Amniotic stem cell (primary cell): ENCODE measurements at places on chromosomes 6 and 20.

DNA sequence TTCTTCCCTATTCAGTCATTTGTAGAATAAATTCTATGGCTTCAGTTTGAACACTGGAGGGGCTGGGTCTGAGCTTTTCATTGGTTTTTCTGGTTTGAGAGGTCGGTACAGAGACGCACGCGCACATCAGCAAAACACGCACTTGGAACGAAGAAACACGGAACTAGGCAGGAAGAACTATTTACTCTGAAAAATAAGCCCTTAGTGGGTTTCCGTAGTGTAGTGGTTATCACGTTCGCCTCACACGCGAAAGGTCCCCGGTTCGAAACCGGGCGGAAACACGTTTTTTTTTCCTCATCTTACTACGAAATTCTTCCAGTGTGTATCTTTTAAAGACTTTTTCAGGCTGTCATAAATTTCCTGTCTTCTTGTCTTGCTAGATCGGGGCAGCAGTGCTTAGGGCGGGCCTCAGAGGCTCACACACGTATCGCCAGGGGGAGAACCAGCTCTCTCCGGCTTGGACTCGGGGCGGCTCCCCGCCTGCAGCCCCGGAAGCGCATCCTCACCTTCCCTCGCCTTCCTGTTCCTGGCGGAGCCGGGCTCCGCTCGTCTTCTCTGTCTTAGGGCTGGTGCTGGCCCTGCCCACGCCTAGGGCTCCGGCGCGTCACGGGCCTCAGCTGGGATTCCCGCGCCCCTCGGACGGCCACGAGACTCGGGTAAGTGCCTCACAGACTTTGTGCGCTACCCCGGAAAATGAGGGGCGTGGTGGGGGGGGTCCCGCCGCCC lies at the start of gene HMGN4:
Gene HMGN4 (plus strand): TSS at position 521 of the 726 bp plus-strand sequence. CDS start 6,841 bp downstream, outside the sequence.
- peak; percentile 78 for DNase-seq

GRCh38 chr20:59334651-59335300 lies 34.4 kb downstream of the EDN3 start:
- DNase-seq, result no peak

GRCh38 chr6:33298773-33299236 lies at the start of gene RGL2:
Gene RGL2, minus strand, starts transcription at chr6:33298942. Its CDS starts 332 bp downstream, at chr6:33298610.
- no peak for DNase-seq

DNA sequence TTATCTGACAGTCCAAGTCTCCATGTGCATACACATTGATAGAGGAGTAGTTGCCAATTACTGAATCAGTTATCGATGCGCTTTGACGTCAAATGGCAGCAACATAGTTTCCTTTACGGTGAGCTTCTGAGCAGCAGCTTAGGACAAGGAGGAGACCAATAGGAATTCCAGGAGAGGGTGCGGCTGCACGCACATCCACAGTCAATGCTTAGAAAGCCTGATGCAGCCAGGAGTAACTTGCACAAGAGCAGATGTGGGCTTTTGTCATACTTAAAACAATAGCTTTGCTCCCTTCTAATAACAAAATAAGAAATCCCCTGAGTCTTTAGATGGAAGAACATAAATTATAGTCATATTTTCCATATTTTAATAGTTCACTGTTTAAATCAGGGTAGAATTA lies 442.1 kb downstream of the BCKDHB start:
- DNase-seq, result no peak

DNA sequence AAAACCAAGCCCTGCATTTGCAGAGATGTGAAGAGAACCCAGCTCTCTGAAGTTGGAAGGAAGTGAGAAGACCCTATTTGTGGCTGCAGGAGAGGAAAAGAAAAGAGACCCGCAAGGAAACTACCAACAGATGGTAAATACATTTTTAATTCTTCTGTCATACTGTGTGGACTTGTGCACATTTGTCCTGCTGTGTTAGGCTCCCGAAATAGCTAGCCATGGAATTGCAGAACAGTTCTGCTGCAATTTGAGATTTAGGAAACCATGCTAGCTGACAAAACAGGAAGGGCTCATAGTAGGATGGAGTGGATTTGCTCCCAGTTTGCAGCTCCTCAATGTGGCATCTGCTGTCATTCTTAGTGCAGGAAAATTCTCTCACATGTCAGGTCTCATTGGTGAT lies 12.1 kb upstream of the ATXN1 start:
- no peak for DNase-seq

DNA sequence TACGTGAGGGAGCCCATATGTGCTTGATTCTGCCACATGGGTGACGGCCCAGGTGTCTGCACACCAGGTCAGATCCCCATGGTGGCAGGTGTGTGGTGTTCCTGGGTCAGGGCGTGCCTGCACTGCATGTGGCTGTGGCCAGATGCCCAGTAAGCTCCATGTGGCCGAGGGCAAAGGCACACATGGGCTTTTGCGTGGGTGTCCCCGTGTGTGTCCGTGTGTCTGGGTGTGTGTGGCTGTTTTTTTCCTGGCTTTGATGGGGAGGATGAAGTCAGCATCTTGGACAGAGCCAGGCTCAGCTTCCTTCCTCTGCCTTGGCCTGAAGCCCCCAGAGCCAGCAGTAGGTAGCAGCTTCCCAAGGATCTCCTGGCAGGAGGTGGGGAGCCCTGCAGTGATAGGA lies 1.5 kb upstream of the TNXB start:
- DNase-seq, result no peak

- no peak for DNase-seq
Observed at GRCh38 chr20:53917145-53918019, 153.0 kb downstream of the BCAS1 start.

- no peak for DNase-seq
Observed at GRCh38 chr6:45587229-45588060, 209.7 kb upstream of the SUPT3H start.

- DNase-seq, result no peak
Observed at GRCh38 chr6:36822506-36823269, 16.6 kb downstream of the CPNE5 start.

GRCh38 chr6:68468244-68468884 lies 166.7 kb upstream of the ADGRB3 start:
- no peak for DNase-seq

- no peak for DNase-seq
Observed at GRCh38 chr6:163756079-163756478, 341.6 kb downstream of the QKI start.
